Activated B cell treated with CpG ODN at 0.5 μM for 24 hours (primary cell): ENCODE measurements at places on chromosomes 1 and 21.

GRCh38 chr1:175132436-175132835 is 60.1 kb downstream of the KIAA0040 start:
- no peak for DNase-seq

- DNase-seq = no peak
These were observed 104.4 kb downstream of the PIK3R3 start for GRCh38 chr1:46027788-46028573.

GRCh38 chr21:41369920-41370839 is 8.4 kb downstream of the MX2 start:
- peak; percentile 25 for DNase-seq

DNA sequence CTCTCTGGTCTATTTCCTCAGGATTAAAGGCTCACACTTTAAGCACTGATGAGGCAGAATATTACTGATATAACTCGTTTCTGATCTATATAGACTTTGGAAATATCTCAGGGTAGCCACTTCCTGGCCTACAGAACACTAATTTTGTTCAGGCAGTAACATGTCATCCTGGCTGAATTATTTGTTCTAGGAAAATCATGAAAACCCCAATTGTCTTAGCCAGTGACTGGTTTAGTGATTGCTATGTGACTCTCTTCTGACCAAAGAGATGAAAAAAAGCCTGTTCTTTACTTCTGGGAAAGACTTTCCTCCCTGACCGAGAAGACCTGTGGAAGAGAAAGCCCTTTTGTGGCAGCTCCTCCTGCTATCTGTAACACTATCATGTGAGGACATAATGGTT is 453.7 kb downstream of the SETD4 start:
- no peak for DNase-seq

GRCh38 chr1:92968138-92969032 is 7.1 kb upstream of the DIPK1A start:
- DNase-seq = no peak

DNA sequence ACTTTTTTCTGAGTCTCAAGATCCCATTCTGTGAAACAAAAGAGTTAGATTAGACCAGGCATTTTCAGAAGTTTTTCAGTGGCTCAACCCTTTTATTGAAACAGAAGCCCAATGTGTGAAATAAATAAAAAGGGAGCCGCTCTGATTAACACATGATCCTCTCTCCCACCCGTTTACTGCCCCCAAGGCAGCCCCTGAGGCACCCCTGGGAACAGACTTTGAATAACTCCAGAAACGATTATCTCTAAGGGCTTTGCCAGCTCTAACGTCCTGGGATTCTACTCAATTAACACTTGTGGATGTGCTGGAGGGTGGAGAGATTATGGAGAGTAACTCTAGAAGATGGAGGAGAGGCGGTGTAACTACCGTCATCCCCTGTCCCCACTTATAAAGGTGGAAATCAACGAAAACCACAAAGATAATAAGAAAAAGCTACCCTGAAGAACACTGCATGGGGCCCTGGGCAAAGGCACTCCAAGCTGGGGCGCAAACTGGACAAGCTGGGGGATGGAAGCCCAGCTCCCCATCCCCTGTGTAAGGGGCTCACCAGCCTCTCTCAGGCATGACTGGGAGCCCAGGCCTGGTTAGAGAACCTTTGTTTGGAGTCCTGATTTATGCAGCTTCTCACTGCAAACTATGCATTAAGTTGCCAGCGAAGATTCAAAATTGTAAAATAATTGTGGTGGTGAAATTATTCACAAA is 39.0 kb upstream of the GRIK3 start:
- DNase-seq = no peak

GRCh38 chr1:155831279-155831976 is 25.6 kb downstream of the GON4L start:
- DNase-seq = no peak

DNA sequence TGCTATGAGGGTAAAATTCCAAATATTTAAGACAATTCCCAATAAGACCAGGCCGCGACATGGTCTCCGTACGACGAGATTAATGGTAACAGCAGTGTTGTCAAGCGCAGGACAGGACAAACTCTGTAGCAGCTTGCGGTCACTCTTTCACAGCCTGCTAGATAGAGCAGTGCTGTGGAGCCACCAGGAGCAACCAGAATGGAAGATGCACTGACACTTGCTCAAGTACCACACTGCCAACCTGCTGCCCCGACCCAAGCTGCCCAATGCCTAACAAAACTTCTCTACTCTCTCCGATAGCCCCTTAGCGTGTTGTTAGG is 636 bp downstream of the WARS2 start:
- no peak for DNase-seq

- DNase-seq = no peak
These were observed 51.2 kb downstream of the PIK3R3 start for GRCh38 chr1:46081206-46081605.

- no peak for DNase-seq
These were observed 562 bp upstream of the EPB41 start for GRCh38 chr1:28913786-28914227.

GRCh38 chr1:32741413-32742198 is 39.0 kb upstream of the SYNC start:
- DNase-seq = peak; percentile 22

- DNase-seq = no peak
These were observed 280.3 kb upstream of the FMN2 start for GRCh38 chr1:239811211-239811885.
